CD4-positive, alpha-beta T cell treated with Interleukin-21 for 1 hour (primary cell): ENCODE measurements at places on chromosomes 5 and 9.

DNA sequence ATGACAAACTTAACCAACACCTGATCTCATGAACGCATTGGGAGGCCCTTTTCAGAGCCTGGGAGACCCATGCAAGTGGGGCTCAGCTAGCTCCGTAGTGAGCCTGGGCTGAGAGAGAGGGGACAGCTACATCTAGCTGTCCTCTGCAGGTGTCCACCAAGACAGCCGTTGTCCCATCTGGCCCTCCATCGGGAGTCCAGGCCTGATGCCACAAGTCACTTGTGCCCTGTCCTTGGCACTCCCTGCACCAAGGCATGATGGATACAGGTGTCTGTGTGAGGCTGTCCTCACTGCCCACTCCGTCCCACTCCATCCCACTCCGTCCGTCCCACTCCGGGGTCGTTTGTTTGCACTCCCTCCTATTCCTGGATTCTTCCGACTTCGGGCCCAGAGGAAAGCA lies 2.5 kb upstream of the EDF1 start:
- DNase-seq = no peak

DNA sequence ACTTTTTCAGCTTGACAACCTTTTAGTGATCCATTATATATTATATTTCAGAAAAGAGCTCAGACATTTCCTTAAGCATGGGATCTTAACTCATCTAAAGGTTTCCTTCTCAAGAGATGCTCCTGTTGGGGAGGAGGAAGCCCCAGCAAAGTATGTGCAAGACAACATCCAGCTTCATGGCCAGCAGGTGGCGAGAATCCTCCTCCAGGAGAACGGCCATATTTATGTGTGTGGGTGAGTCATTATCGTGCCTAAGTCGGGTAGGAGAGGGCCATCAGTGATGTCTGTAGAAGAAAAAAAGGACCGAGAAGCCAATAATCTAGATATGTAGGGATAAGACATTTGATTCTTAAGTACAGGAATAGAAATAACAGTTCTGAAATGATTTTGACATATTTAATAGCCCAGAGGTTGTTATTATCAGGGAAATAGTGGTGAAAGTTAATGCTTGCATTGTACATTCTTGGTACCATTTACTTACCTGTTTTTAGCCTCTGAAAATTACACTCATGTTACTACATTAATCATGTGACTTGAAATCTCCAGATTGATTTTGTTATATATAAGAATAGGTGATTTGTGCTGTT lies 28.2 kb downstream of the MTRR start:
- no peak for DNase-seq

DNA sequence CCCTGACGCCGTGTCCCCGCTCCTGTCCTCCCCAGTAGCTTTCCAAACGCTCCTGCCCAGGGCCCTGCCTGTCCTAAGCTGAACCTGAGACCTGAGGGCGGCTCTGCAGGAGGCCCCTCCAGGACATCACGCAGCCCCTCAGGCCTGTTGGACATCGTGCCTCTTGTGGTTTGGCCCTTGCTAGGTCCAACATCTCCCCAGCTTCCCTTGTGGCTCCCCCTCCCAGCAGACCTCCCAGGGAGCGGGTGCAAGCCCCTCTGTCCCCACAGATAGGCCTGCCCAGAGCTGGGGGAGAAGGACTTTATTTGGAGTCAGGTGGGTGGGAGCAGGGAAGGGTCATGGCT lies 4.1 kb downstream of the OBP2B start:
- DNase-seq = no peak

DNA sequence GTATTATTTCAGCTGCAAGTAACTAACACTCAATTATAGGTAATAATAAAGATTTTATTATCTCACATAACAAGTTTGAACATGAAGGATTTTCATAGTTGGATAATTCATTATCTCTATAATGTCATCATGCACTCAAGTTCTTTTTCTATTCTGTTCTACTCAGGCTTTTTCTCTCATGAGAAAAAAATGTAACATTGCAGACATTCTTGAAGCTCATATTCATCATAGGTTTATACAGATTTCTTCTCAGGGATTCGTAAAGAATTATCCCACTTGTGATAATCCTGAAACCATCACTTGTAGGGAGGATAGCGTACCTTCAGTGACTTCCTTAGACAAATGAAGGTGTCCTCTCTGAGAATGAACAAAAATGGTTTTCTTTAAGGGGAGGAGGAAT lies 150.3 kb downstream of the XRCC4 start:
- no peak for DNase-seq

DNA sequence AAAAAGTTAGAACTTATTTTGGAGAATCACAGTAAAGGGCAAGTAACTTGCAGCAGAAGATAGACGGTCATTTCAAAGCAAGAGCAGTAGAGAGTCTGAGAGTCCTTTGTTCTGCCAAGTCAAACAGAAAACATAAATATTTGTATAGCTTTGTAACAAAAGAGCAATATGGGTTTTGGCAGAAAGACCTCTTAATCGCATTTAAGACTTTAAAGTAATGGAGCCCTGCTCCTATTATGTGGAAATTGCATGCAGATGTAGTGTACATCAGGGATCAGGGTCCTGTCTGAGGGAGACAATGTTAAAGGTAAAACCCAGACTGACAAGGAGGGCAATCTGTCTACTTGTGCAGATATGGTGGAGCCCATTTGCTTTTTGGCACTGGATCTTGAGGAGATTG lies 87.2 kb downstream of the PGM5 start:
- DNase-seq = no peak
